Renal cortex interstitium (tissue), 15 donors: ENCODE measurements at places on chromosomes 11 and 22. TPM values are rescaled to one million over a fixed set of nuclear protein-coding genes. Genes with fewer than 3 reads are reported as not detected.
A peak's percentile ranks its signal among the peaks of the same experiment; 100 is the strongest.

- no peak for DNase-seq
Observed at GRCh38 chr11:72738199-72739141, 13.7 kb downstream of the ARAP1 start.

DNA sequence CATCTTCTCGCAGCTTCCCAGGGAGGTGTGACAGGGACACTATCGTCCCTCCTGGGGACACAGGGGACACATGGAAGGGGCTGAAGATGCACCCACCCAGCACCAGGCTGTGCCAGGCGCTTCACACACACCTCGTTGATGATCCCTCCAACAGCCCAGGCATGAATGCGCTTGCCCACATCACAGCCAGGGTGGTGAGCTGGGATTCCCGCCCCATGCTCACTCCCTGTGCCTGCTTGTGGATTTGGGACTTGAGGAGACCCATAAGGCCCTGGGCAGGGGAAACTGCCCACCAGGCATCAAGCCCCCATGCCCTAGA is 57.8 kb downstream of the OTOG start:
- DNase-seq: no peak

GGTLC2 gene
- polyA plus RNA-seq: 0.32 TPM

DNA sequence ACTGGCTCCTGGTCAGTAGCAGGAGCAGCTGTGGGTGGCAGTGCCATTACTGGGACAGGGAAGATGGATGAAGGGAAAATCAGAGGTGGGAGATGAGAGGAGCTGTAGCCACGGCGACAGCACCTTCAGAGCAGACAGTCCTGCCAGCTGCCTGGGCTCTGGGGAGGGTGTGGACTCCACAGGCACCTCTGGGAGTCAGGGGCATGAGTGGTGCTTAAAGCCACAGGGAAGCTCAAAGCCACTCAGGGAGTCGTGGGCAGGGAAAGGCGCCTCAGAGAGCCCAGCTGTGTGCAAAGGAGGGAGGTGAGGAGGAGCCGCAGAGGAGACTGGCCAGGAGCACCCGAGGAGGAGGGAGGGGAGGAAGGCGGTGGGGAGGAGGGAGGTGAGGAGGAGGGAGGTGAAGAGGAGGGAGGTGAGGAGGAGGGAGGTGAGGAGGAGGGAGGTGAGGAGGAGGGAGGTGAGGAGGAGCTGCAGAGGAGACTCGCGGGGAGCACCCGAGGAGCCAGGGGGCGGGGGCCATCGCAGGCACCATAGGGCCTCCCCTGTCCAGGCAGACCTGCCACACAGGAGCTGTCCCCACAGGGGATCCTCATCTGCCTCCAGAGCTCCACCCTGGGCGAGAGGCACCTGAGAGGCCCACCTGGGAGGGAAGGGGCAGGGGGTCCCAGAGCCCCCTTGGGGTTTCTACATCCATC is 977.6 kb downstream of the BRD1 start:
- DNase-seq: no peak

GRCh38 chr11:77309401-77310085 is 8.1 kb upstream of the GDPD4 start:
- DNase-seq: no peak

DNAJB7 gene
- polyA plus RNA-seq: 1.0 TPM

DNA sequence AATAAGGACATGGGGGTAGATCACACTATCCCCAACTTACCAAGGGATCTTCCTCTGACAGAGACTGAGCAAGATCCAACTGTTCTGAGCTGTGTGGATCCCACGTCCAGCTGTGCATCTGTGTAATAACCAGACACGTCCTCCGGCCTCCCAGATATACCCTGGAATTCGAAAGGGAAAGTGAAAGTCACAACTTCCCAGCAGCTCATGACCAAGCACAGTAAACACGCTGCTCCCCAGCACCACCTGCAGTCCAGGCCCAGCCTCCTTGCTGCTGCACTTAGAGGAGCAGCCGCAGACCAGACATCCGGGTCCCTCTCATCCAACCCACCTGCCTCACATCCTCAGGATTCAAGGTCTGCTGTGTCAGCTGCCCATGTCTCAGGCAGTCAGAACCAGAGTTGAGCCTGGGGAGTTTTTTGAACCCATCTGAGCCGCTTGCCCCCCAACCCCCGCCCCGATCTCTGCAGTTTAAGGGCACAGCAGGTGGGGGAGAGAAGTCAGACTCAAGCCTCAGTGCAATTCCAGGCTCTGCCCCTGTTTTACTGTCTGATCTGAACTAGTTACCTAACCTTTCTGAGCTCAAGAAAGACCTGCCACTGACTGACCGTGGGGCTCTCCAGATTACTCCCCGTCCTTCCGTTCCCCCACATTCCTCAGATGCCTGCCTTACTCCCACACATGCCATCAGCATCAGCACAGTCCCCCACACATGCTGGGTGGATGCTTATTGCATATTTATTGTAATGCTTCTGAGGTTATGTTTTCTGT is at the start of gene APOL2:
Gene APOL2, minus strand, starts transcription at position 127 of the 771 bp plus-strand sequence. CDS start 6,365 bp downstream, outside the sequence.
- peak; percentile 86 for DNase-seq

EFCAB6 gene
- 4.5 TPM for polyA plus RNA-seq

- no peak for DNase-seq
Observed at GRCh38 chr22:46895753-46896152, 133.3 kb downstream of the TBC1D22A start.

SULT4A1 gene
- 2.9 TPM for polyA plus RNA-seq
